GM12878 (cell line): ENCODE measurements at places on chromosomes 6 and 20.

DNA sequence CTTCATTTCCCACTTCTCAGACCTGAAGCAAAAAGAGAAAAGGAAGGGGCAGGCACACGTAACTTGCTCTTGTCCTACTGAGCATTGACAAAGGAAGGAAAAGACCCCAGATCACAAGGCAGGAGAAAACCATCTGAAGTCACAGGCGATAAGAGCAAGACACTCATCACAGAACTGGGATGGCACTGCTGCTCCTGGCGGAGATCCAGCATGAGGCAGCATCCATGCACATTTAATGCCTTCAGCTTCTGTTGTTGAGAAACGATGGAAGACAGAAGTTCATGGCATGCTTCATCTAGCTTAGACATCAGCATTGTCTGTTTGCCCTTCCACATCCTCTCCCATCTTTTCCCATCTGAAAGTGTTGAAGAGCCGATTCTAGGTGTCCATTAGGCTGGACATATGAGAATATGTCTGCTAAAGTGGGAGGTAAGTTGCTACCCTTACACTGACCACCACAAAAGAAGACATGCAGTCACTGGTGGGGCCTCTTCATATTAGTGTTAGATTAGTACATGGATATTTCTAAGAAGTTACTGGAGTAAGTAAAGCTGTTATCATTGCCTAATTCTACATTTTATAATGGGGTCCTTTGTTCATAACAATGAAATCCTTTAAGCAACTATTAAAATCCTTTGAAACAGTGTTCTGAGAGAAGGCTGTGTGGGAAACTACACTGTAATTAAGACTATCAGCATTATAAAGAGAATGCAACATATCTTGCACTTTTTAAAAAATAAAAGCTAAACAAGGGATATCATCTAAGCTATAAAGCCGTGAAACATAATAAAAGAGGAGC, 618.5 kb downstream of the C6orf118 start:
- DNase-seq = no peak

- no peak for DNase-seq
Observed at GRCh38 chr20:51873652-51874051, 71.3 kb upstream of the SALL4 start.

- no peak for DNase-seq
Observed at GRCh38 chr20:59020938-59021551, 1.8 kb downstream of the TUBB1 start.

GRCh38 chr20:47705497-47705856, 79.8 kb downstream of the SULF2 start:
- DNase-seq = no peak

DNA sequence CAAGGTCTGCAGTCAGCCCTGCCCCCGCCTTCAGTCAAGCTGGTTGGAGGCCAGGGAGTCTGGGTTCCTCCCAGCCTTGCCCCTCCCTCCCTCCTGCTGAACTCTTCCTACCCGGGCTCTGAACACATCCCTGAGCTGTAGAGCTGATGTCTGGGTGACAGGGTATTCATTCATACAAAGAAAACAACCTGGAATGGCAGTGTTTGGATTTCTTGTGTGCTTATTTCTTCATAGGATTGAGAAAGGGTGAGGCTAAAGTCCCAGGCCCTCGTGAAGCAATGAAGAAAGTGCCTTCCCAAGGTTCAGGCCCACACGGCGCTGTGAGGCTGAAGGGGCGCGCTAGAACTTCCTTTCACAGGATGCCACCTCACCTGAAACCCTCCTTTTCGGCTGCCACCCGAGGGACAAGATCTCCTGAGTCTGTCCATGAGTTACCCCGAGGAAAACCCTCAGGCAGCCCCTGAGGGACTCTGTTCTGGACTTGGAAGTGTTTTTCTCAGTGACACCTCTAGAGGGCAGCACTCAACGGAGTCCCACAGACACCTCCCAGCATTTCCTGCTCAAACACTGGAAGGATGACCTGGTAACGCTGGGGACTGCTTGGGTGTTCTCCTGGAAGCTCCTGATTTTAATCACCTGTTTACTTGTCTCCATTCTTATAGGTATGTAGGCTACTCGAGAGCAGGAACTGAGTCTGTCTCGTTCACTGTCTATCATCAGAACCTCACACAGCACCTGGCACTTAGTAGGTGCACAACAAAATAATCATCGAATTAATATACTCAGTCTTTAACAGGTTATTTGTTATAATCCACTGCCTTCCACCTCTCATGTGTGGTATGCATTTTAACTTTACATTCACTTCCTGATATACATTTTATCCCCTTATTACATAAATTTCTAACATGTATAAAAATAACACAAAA, 11.8 kb upstream of the GSTA1 start:
- DNase-seq = no peak

- DNase-seq = peak; percentile 24
Observed at GRCh38 chr20:881051-881782, 34.9 kb downstream of the ANGPT4 start.
